ENCODE measurements at places on chromosomes 2 and 18. TPM values are rescaled to one million over a fixed set of nuclear protein-coding genes. Genes with fewer than 3 reads are reported as not detected.

SERPINB3 gene
- total RNA-seq = not detected

PIKFYVE gene
- total RNA-seq = 38.5 TPM

SCYGR4 gene
- total RNA-seq = not detected

RAB17 gene
- not detected for total RNA-seq

CNTNAP5 gene
- not detected for total RNA-seq

CDK15 gene
- 4.7 TPM for total RNA-seq

KATNAL2 gene
- total RNA-seq = 4.8 TPM

ANAPC1 gene
- total RNA-seq = 75.5 TPM

C2orf15 gene
- total RNA-seq = not detected

CD8A gene
- under 0.01 TPM for total RNA-seq

TRABD2A gene
- 22.4 TPM for total RNA-seq

BMP10 gene
- not detected for total RNA-seq

GGCX gene
- 38.5 TPM for total RNA-seq

METTL21A gene
- total RNA-seq = 7.7 TPM

GAD1 gene
- total RNA-seq = not detected

GEN1 gene
- total RNA-seq = 25.4 TPM

CYS1 gene
- 0.20 TPM for total RNA-seq

PLGLB2 gene
- 2.0 TPM for total RNA-seq

DSG3 gene
- total RNA-seq = under 0.01 TPM

GPD2 gene
- 171 TPM for total RNA-seq

ALLC gene
- not detected for total RNA-seq

SPATA3 gene
- not detected for total RNA-seq

DAPL1 gene
- not detected for total RNA-seq

KLHL14 gene
- total RNA-seq = not detected

MDH1B gene
- 0.37 TPM for total RNA-seq

SLC1A4 gene
- 4.3 TPM for total RNA-seq

ATP6V1B1 gene
- total RNA-seq = 0.59 TPM

ANKRD44 gene
- total RNA-seq = 4.4 TPM

CYP1B1 gene
- 145 TPM for total RNA-seq

MSH6 gene
- 54.2 TPM for total RNA-seq
